ENCODE measurements at places on chromosomes 16 and 17.

- DNase-seq, result peak; percentile 64
These were observed 892 bp downstream of the RBFOX3 start for GRCh38 chr17:79609673-79610645.

DNA sequence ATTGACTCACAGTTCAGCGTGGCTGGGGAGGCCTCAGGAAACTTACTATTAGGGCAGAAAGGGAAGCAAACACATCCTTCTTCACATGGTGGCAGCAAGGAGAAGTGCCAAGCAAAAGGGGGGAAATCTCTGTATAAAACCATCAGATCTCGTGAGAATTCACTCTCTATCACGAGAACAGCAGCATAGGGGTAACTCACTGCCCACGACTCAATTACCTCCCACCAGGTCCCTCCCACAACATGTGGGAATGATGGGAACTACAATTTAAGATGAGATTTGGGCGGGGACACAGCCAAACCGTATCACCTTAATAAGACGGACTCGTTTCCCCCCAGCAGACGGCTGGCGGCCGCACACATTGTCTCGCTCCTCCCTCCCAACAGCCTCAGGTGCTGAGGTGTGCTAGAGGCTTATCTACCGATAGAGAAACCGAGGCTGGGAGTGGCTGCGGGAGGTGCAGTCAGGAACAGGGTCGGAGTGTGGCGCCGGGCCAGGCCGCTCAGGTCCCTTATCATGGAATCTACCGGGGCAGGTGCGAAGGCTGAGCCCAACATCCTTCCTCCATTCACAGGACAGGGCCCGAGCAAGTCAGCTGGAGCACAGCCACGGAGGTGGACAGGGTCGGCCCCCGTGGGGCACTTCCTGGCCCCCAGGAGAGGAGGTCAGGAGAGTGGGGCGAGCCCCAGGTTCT is 4.9 kb upstream of the ZG16B start:
- DNase-seq, result no peak

DNA sequence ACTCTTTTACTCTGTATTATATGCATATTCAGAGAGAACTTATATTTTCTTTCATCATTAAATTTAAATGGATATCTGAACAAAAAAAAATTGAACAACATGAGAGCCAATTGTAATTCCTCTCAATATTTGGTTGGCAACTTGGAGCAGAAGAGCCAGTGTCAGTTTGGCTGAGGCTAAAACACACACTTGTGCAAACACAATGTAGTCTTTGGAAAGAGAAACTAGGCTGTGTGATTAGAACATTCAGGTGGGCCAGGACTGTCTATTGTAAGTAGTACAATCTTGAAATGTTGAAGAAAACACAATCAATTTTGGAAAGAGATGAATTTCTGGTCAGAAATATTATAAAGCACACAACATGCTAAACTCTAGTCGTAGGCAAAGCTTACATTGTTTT is 17.0 kb downstream of the DCAF7 start:
- no peak for DNase-seq

DNA sequence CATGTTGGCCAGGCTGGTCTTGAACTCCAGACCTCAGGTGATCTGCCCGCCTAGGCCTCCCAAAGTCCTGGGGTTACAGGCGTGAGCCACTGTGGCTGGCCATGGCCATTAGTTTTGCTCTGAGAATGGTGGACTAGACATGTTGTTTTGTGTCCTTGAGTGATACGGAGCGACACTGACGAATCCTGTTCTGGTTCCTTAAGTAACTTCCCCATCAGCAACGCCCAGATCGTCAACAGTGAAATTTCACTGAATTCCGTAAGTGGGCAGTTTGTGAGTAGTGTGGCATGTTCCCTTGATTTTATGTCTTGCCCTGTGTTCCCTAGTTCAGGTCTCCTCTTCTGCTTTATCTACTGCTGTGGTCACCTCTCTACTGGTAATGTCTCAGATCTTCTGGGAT is 67.4 kb downstream of the SNX29 start:
- DNase-seq, result no peak

- DNase-seq, result no peak
These were observed 1.4 kb upstream of the KRT222 start for GRCh38 chr17:40666331-40666730.

- DNase-seq, result peak; percentile 90
These were observed 418 bp downstream of the SOCS3 start for GRCh38 chr17:78359321-78359996.

DNA sequence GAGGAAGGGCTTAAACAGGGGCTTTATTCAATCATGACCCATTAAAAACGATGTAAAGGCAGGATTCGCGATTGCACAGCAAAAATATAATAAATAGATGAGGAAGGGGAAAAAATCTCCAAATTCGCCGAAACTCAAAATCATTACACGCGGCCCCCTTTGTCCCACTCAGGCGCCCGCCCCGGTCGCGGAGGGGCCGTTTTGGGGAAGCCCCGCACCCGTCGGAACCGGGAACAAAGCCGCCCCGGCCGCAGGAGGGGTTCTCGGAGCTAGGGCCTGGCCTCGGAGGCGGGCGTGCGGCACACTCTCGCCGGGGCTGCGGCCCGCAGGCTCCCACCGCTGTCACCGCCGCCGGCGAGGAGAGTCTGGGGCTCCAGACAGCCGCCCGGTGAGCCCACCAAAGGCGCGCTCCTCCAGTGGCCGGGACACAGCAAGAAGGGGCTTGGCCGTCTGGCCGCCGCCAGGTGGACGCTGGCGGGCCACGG is 521 bp downstream of the C16orf87 start:
- no peak for DNase-seq

GRCh38 chr16:133716-134115 is 4.8 kb downstream of the NPRL3 start:
- no peak for DNase-seq

- no peak for DNase-seq
These were observed 20.3 kb downstream of the KIFC3 start for GRCh38 chr16:57781741-57782606.

DNA sequence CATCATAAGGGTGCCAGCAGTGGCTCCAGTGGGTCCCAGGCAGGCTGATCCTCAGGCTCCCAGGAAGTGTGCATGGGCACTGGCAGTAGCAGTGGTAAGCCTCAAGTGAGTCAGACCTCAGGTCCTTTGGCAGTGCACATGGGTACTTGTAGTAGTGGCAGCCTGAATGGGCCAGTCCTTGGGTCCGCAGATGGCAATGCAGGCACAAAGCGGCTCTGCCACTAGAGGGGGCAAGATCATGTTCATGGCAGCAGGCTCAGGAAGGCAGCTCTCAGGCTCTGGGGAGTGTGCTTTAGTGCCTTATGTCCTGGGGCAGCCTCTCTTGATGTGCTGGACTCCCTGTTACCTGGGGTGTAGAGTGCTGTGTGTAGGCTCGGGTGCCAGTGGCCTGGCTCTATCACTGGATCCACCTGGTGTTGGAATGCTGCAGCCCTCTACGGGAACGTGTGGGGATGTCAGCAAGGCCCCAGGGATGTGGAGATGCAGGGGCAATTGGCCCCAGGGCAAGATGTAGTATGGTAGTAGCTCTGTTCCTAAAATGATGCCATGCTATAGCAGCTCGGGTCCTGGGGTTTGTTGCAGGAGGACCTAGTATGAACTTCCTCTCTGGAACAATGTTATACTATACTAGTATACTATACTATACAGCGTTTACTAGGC is 11.0 kb downstream of the ACSM3 start:
- peak; percentile 44 for DNase-seq

- no peak for DNase-seq
These were observed 45.0 kb upstream of the LHX1 start for GRCh38 chr17:36892112-36892838.

DNA sequence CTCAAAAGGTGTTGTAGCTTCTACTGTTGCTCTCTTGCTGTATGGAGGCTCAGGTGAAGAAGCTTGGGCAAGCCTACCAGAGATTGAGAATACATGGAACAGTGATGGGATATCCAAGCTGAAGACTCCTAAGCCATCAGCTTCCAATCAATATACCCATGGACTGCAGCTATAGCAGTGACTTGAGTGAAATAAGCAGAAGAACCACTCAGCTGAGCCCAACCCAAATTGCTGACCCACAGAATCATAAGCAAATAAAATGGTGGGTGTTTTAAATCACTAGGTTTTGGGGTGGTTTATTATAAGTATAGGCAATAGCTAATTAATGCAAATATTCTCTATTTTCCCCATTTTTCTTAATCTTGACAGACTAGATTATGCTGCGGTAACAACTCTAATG is 147.7 kb upstream of the SALL1 start:
- no peak for DNase-seq

GRCh38 chr17:40560592-40561293 is 4.5 kb downstream of the CCR7 start:
- DNase-seq, result no peak

DNA sequence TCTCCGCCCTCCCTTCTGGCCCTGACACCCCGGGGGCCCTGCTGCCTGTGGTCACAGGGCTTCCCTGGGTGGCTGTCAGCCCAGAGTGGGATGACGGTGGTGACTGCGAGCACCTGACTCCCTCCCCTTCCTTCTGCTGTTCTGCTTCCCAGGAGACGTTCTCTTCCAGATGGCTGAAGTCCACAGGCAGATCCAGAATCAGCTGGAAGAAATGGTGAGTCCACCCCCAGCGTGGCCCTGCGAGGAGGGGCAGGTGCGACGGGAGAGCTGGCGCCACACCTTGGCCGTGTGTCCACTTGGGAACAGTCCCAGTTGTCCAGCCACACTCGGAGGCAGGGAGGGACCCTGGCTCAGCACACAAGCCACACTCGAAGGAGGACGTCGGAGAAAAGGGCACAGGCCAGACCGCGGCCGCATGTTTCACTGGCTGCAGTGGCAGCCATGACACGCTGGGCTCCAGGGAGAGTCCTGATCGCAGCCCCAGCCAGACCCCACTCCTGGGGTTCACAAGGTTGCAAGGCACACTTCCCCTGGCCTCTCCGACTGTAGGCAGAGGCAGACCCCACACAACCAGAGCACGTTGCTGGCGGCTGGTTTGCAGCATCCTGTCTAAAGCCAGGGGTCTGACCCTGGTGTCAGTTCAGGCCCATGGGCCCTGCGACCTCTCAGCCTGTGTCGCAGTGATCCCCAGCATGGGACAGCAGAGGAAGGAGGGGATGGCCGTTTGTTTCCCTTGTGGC is 49.9 kb downstream of the BAIAP2 start:
- DNase-seq, result no peak

GRCh38 chr17:14318918-14319205 is 18.0 kb downstream of the HS3ST3B1 start:
- DNase-seq, result no peak

DNA sequence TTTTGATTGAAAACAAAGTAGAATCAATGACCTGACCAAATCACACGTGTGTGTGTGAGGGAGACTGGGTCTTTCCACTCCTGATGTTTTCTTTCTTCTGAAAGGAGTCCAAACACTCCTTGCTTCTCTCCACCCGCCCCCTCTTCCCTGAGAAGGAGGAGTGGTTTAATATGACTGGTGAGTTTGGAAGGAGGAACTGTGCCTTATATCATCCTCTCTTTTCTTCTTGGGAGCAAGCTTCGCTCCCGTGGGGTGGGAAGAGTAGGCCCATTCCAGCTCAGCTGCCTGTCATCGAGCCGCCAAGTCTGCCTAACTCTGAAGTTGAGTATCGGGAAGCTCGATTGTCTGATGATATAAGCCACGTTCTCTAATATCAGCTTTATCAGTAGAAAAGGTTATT is 96.5 kb downstream of the YPEL2 start:
- no peak for DNase-seq

- DNase-seq, result no peak
These were observed 292.5 kb downstream of the RBFOX1 start for GRCh38 chr16:7624871-7625766.

GRCh38 chr16:46886764-46887523 is 2.8 kb downstream of the GPT2 start:
- no peak for DNase-seq

DNA sequence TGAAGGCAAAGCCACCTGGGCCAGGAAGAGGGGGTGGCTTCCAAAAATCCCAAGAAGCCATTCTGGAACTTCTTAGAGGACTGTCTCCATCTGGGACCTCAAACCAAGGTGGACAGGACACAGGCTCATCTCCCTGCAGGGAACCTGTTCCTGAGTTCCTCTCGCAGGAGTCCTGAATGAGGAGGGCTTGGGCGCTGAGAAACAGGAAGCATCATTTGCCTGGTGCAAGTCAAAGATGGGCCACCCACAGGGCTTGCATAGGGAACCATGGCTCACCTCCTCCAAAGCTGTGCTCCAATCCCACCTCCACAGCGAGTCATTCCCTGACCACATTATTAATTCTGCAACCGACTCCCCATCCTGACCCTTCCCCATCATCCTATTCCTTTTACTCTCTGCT is 55.0 kb upstream of the RPL38 start:
- no peak for DNase-seq

Measured in SK-N-SH (cell line).